ENCODE measurements at places on chromosomes 1 and 21.

- DNase-seq: no peak
Measured at GRCh38 chr1:39063775-39064174, 37.6 kb downstream of the NDUFS5 start.

DNA sequence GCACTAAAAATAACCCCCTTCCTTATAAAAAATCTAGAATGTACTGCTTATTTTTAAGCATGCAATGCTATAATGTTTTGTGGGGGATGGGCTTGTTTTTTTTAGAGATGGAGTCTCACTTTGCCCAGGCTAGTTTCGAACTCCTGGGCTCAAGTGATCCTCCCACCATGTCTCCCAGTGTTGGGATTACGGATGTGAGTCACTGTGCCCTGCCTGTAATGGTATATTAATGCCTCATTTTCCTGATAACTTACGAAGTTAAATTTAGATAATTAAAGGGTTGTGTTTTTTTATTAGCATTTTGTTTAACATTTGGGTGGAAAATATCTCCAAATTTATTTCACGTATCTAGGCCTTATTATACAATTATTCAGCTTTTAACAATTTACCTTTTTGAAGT is 6.5 kb downstream of the RNF11 start:
- no peak for DNase-seq

DNA sequence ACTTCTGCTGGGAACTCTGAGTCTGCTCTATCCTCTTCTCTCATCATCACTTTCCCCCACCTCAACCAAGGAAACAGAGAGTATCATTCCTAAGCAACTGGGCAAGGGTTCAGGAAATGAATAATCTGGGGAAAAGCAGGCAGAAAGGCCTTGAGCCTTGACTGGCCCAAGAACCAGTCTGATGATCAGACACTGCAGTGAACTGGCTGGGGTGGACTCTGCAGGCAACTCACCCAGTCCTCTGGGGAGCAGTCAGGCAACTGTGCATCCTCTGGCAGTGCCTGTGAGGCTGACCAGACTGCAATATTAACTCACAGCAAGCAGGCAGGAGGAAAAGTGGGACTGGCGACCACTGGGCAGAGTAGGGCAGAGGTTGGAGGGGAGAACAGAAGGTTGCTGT is 991 bp downstream of the ANKRD35 start:
- no peak for DNase-seq

- no peak for DNase-seq
Measured at GRCh38 chr1:18955441-18956192, 859 bp downstream of the IFFO2 start.

- DNase-seq: no peak
Measured at GRCh38 chr1:246537441-246537840, 28.6 kb downstream of the TFB2M start.

DNA sequence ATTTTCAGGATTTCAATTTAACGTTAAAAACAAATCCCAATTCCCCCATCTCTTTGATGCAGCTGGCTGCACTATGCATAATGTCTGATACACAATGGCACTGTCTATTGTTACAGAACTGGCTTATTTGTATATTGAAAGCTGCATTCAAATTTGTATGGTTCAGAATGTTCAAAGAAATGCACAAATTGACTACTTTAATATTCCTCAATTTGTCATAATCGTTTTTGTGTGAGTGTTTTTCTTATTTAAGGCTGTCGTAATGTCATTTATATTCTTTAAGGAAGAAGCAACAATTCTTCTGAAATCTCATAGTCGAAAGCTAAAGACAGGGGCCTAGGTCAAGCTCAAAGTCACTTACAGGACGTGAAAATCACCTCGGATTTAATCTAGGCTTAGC is 341.4 kb upstream of the ZRANB2 start:
- no peak for DNase-seq

DNA sequence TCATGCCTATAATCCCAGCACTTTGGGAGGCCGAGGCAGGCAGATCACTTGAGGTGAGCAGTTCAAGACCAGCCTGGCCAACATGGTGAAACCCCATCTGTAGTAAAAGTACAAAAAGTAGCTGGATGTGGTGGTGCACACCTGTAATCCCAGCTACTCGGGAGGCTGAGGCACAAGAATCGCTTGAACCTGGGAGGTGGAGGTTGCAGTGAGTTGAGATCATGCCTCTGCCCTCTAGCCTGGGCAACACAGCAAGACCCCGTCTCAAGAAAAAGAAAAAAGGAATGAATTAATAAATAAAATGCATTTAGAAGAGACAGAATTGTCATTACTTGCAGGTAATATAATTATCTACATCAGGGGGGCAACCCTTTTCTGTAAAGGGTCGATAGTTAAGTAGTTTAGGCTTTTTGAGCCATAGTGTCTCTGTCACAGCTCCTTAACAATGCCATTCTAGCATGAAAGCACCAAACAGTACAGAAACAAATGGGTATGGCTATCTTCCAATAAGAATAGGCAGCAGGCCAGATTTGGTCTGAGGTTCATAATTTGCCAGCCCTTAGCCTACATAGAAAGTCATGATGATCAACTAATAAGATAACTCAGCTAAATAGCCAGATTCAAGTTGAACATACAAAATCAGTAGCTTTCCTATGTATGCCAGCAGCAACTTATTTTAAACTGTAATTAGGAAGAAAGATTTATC is 56.8 kb downstream of the RPRD2 start:
- no peak for DNase-seq

DNA sequence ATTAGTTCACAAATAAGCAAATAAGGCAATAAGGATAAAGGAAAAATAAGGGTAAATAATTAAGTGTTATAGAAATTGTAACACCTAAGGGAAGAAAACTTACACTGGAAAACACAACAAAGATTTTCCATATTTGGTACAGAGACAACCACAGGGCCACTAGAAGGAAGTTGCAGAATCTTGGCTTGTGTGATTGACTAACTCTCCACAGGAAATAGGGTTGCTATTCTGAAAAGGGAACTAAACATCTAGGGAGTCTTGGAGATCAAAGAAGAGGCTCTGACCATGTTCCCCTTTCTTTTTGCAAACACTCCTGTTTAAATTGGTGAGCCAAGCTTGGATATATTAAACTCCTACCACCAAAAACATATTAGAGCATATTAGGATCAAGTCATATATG is 59.1 kb downstream of the APCS start:
- DNase-seq: no peak
